Stimulated activated CD4-positive, alpha-beta T cell treated with anti-CD3 and anti-CD28 coated beads, Interleukin-1b, Interleukin-23, amount 100 ng/mL, for 24 hours (primary cell): ENCODE measurements at places on chromosomes 16 and 17.

DNA sequence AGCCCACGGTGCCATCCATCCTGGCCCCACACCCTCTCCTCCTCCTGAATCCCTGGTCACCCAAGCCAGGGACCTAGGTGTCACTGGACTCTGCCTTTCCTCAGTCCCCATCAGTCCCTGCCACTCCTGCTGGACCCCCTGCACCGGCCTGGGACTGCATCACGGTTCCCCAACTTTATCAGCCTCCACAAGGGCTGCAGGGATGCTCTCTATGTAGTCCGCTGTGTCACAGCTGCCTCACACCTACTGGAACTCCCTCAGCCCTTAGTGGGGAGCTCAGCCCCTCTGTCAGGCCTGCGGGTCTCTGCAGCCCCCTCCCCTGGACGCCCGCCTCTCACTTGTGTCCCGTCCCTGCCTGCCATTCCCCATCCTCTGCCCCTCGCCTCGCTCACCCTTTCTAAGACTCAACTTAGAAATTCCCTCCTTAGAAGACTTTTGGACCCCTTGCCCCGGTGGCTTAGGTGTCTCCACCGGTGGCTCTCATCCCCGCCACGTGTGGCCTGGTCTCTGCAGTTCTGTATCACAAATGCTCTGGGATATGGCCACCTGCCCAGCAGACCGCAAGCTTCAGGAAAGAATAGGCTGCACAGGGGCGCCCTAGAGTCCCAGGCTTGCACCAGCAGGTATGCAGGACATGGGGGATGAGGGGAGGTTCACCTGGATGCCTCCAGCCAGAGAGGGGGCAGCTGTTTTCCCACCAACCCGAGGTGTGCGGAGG is 62.9 kb downstream of the PRMT7 start:
- DNase-seq = no peak

- DNase-seq = no peak
Measured at GRCh38 chr16:15440852-15441251, 6.5 kb downstream of the BMERB1 start.

- DNase-seq = no peak
Measured at GRCh38 chr17:1040216-1040600, 43.3 kb downstream of the TIMM22 start.

DNA sequence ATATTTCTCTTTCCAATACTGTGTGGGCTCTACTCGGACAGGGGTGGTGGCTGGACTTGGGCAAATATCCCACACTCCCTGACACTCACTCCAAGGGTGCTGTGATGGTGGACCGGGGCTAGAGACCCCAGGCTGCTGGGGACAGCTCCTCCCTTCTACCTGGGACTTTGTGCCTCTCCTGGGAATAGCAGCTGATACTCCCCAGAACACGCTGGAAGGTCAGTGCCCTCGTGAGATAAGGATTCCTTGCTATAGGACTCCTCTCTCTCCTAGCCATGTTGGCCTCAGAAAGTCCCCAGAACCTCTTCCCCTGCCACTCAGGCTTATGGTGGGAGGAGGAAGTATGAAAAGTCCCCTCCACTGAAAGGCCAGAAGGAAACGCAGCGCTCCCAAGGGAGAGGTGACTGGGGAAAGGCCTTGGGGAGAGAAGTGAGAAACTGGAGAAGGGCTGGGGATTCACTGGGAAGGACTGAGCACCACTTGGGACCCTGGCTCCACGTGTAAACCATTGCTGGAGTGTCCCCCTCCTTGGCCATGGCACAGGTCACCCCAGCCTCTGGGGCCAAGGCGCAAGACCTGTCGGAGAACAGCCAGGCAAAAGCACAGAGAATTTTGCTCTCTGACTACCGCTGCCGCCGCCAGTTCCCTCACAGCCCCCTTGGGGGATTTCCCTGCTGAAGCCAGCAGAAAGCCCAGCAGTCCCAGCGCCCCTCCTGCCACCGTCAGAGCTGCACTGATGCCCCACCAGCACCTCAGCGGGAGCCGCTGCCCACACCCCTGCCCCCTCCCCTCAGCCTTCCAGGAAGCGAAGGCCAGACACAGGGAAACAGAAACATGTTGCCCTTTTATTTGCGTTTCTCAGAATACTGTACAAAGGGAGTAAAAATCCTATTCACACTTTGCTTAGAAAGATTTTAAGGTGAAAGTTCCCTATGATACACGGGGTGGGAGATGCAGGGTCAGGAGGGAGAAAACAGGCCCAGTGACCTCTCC is 2.1 kb upstream of the GSDMB start:
- no peak for DNase-seq

- no peak for DNase-seq
Measured at GRCh38 chr16:68370581-68371275, 59.9 kb downstream of the PRMT7 start.

DNA sequence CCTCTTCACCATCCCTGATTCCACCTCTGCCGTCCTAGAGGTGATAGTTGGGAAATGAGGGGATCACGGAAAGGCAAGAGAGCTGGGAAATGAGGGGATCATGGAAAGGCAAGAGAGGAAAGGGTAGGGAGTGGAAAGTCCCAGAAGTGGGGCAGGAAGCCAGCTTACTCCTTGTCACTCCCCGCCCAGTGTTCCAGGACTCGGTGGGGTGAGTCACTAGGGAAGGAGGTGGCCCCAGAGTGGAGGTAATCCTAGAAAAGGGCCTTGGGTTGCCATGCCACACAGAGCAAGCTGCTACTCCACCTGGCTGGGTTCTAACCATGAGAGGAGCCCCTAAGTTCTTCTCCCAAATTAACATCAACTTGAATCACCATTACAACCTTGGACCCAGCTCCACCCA is 14.8 kb downstream of the ALOXE3 start:
- no peak for DNase-seq

GRCh38 chr16:55016515-55016914 is 85.8 kb downstream of the IRX5 start:
- no peak for DNase-seq

DNA sequence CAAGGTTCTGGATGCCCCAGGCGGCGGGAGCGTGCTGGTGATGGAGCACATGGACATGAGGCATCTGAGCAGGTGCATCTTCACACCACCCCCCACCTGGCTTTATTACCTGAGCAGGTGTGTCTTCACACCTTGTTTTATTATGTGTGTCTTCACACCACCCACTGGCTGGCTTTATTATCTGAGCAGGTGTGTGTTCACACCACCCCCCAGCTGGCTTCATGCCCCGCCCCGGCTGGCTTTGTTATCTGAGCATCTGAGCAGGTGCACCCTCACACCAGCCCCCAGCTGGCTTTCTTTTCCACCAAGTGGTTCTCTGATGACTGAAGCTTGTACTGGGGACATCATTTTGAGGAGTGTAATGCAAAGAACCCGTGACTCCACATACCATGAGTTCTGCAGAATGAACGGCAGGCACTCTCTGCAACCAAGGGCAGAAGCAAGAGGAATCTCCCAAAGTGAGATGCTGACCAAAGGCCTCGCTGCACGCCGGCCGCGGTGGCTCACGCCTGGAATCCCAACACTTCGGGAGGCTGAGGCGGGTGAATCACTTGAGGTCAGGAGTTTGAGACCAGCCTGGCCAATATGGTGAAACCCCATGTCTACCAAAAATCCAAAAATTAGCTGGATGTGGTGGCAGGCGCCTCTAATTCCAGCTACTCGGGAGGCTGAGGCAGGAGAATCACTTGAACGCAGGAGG is 2.6 kb downstream of the FN3KRP start:
- no peak for DNase-seq

GRCh38 chr17:36761203-36761950 is 160.0 kb downstream of the MRM1 start:
- no peak for DNase-seq

- no peak for DNase-seq
Measured at GRCh38 chr17:75842411-75842810, 1.8 kb downstream of the UNC13D start.

GRCh38 chr17:5429191-5429887 is 9.4 kb downstream of the RPAIN start:
- no peak for DNase-seq

DNA sequence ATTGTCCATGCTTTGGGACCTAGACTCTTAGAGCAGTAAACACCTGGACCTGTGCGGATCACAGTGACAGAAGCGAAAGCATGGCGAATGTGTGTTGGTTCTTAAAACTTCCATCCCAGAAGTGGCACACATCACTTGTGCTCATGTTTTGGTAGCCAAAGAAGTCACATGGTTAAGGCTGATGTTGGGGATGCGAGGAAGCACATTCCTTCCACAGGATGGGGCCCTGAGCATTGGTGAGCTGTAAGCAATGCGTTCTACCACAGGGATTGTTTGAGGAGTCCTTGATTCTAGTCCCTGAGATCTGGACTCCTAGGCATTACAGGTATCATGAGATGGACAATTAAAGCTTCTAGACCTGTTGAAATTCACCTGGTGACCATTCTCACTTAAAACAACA is 375.9 kb downstream of the UTP18 start:
- DNase-seq = no peak

DNA sequence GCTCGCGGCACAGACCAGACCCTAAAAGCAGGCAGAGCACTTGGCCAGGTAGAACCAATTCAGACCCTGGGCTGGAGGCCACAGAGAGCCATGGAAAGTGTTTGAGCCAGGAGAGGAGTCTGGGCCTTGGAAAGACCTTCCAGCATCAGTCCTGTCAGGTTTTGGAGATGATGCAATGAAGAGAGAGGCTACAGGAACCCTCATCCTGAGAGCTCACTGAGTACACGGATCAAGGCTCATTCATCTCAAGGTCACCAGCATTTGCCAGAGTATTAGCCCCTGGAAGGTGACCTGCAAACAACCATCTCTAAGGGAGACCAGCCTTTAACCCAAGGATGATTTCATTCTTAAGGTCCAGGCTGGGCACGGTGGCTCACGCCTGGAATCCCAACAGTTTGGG is 27.8 kb downstream of the TLE7 start:
- no peak for DNase-seq

- DNase-seq = no peak
Measured at GRCh38 chr17:48251950-48252349, 144.4 kb downstream of the SNX11 start.

DNA sequence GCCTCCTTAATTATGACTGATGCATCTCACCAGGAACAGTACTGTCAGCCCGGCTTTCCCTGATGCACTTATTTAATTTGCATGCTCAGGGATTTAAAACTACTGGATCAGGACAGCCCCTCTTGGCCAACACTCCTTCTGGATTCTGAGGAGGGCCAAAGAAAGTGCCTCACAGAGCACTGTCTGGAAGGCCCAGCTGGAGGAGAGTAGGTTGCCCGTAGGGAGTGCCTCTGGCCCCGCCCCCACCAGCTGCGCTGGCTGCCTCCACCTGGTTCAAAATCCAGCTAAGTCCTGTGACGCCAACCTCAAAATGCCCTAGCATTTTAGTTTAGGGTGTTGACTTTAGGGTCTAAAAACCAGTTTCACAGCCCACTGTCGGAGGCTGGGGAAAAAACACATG is 49.4 kb upstream of the SREBF1 start:
- DNase-seq = no peak

DNA sequence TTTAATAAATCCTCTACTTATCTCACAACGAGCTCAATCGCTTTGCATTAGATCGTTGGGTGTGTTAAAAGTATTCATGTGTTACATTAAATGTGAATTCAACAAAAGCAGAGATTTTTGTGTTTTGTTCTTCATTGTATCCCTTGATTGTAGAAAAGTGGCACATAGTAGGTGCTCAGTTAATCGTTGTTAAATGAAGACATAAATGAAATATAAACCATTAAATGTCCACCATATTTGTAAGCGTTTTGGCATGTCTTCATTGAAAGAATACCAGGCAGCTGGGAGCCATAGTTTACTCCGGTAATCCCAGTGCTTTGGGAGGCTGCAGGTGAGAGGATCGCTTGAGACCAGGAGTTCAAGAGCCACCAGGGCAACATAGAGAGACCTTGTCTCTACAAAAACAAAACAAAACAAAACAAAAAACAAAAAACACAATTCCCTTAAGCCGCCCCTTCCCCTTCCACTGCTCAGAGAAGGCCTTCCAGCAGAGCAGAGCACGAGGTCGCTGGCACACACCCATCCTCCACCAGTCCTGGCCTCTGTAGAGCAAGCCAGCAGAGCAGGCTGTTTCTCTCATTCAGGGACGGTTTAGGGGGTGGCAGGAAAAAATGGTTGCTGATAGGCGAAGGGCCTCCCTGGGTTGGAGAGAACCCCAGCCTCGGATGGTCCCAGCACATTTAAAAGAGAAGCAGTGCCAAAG is 673 bp upstream of the CHD9 start:
- no peak for DNase-seq

DNA sequence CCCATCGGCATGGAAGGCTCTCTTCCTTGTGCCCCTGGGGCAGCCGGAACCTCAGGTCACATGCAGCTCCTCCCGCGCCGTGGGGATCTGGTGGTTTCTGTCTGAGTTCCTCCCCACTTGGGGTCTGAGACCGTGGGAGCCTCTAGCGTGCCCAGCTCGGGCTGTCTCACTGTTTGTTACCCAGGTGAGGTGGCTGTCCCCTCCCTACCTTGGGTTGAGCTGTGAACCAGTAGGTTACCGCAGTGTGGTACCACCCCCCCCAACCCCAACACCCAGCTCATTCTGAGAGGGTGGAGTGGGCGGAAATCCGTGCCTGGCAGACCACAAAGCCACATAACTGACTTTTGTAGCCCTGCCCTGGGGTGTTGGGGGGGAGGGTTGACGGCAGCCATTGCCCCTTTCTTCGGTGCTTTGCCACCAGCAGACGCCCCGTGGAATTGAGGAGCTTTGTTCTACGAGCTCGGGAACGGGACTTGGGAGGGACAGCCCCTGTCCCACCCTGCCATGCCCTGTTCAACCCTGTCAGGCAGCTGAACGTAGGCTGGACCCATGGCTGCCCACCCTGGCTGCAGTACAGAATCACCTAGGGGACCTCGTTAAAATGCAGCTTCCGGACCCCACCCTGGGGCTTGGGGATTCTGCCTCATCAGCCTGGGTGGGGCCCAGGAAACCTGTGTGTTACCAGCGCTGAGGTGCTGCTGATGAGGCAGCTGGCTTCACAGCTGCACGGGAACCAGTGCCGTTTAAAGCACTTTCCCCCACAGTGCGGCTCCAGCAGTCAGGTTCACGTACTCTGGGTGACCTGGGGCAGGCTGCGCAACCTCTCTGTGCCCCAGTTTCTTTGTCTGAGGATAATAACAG is 18.5 kb downstream of the RAP1GAP2 start:
- peak; percentile 79 for DNase-seq

GRCh38 chr16:66824006-66824405 is 6.8 kb downstream of the NAE1 start:
- DNase-seq = no peak

- DNase-seq = peak; percentile 96
Measured at GRCh38 chr17:75516255-75516618, at the start of gene TSEN54. TSEN54 (plus strand) TSS chr17:75516528; CDS start chr17:75516561, 33 bp downstream.

DNA sequence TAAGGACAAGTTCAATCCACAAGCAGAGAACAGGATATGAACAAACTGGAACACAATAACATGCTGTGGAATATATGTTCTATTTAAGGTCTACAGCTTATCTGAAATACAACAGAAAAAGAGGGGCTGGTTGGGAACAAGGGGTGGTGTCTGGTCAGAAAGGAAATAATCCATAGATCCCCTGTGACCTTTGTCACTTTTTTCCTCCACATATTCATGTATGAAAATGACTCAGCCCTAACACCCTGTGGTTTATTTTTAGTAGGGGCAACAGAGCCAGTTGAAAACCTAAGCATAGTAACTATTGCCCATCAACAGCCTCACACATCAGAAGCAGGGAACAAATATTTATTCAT is 12.3 kb upstream of the SPAG9 start:
- no peak for DNase-seq
